Prostate gland (tissue), 2 donors: ENCODE measurements at places on chromosomes 13 and 19. TPM values are rescaled to one million over a fixed set of nuclear protein-coding genes. Genes with fewer than 3 reads are reported as not detected.

Gene HIPK4
- total RNA-seq = 2.6 TPM

DNA sequence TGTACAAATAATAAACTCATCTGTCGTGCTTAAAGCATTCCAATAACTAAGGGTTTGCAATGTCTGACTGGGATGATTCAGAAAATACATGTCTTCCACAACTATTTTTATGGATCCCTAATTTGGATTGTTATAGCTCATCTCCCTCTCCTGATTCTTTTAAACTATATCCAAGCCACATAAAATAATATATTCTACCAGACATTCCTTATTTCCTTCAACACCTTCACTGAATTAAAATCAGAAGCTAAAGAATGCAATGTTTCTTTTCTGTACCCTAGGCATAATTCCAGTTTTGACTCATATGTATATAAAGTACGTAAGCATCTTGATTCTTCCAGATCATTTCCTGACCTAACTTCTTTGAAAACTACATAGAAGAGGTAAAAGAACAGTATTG lies 420.4 kb downstream of the EFNB2 start:
- no peaks in the 10 kb centered on the region for H3K27me3 ChIP-seq
- H3K4me3 ChIP-seq = no peak overlapping the region
- no peak for DNase-seq
- no peak overlapping the region for H3K27ac ChIP-seq
- H3K4me1 ChIP-seq = no peaks in the 10 kb centered on the region

Gene SLC15A1
- 1.3 TPM for total RNA-seq

Gene PSG1
- total RNA-seq = not detected

- peak; percentile 50 for DNase-seq
- no peaks in the 10 kb centered on the region for H3K27me3 ChIP-seq
- H3K4me3 ChIP-seq = no peak overlapping the region
- peak overlapping the region; percentile 67 for H3K27ac ChIP-seq
- no peaks in the 10 kb centered on the region for H3K36me3 ChIP-seq
Measured at GRCh38 chr19:6061376-6062130, 48.7 kb downstream of the RFX2 start.

GRCh38 chr19:4694211-4694987 lies 24.3 kb upstream of the MYDGF start:
- H3K27me3 ChIP-seq = no peaks in the 10 kb centered on the region
- peak; percentile 53 for DNase-seq
- no peak overlapping the region for H3K4me3 ChIP-seq
- peaks cover 8% of the 10 kb centered on the region for H3K36me3 ChIP-seq
- H3K4me1 ChIP-seq = no peaks in the 10 kb centered on the region
- peak overlapping the region; percentile 64 for H3K27ac ChIP-seq

Gene TEKTIP1
- total RNA-seq = 0.41 TPM

- H3K27me3 ChIP-seq = no peaks in the 10 kb centered on the region
- DNase-seq = no peak
- H3K4me3 ChIP-seq = no peak overlapping the region
- no peaks in the 10 kb centered on the region for H3K36me3 ChIP-seq
- H3K4me1 ChIP-seq = no peaks in the 10 kb centered on the region
Measured at GRCh38 chr13:60887711-60888110, 490.7 kb downstream of the TDRD3 start.

Gene SIGLEC8
- 1.0 TPM for total RNA-seq

GRCh38 chr13:43472339-43472738 lies 314.4 kb downstream of the ENOX1 start:
- H3K4me3 ChIP-seq = no peak overlapping the region
- H3K27ac ChIP-seq = no peak overlapping the region
- no peaks in the 10 kb centered on the region for H3K4me1 ChIP-seq
- H3K36me3 ChIP-seq = no peaks in the 10 kb centered on the region
- no peaks in the 10 kb centered on the region for H3K27me3 ChIP-seq

DNA sequence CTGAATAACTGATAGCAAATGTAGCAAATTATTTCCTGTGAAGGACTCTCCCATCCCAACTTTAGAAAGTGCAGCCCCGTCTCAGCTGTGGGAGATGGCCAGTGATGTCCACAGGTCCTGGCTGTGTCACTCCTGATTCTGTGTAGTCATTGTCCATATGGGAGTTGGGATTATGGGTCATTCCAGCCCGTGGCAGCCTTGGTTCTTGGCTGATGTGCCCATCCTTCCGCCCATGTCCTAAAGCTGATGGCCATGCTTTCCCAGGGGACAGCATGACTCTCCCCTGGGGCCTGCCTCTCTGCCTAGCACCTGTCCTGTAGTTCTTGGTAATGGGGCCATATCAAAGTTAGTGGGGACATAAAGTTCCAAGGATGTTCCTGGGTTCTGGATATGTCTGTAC lies 43.9 kb upstream of the C1QTNF9 start:
- no peak for DNase-seq
- no peak overlapping the region for H3K27ac ChIP-seq
- H3K4me1 ChIP-seq = no peaks in the 10 kb centered on the region
- H3K4me3 ChIP-seq = no peak overlapping the region
- H3K36me3 ChIP-seq = no peaks in the 10 kb centered on the region
- no peaks in the 10 kb centered on the region for H3K27me3 ChIP-seq

GRCh38 chr13:93875547-93875946 lies 603.9 kb downstream of the DCT start:
- no peak for DNase-seq
- no peak overlapping the region for H3K27ac ChIP-seq
- no peaks in the 10 kb centered on the region for H3K4me1 ChIP-seq
- no peak overlapping the region for H3K4me3 ChIP-seq

Gene ZNF225
- total RNA-seq = 4.9 TPM

DNA sequence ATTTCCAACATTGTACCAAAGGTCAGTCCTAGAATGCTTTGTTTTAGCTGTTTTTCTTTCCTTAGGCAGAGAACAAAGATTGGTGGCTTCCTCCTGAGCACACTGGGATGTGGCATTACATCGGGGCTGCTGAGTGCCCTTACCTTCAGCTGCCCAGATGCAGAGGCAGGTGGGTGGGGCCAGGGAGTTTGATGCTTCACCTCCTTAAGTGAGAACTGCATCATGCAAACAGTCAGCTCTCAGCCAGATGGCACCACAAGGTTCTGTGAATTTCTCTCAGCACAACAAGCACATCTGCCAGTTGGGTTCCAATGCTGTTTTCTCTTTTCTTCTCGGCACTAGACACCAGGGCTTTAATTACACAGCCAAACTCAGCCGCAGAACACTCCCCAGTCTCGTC lies 87.4 kb upstream of the UBL3 start:
- no peak overlapping the region for H3K27ac ChIP-seq
- DNase-seq = no peak
- no peak overlapping the region for H3K4me3 ChIP-seq
- no peaks in the 10 kb centered on the region for H3K27me3 ChIP-seq
- no peaks in the 10 kb centered on the region for H3K36me3 ChIP-seq

Gene ZNF738
- 6.3 TPM for total RNA-seq

DNA sequence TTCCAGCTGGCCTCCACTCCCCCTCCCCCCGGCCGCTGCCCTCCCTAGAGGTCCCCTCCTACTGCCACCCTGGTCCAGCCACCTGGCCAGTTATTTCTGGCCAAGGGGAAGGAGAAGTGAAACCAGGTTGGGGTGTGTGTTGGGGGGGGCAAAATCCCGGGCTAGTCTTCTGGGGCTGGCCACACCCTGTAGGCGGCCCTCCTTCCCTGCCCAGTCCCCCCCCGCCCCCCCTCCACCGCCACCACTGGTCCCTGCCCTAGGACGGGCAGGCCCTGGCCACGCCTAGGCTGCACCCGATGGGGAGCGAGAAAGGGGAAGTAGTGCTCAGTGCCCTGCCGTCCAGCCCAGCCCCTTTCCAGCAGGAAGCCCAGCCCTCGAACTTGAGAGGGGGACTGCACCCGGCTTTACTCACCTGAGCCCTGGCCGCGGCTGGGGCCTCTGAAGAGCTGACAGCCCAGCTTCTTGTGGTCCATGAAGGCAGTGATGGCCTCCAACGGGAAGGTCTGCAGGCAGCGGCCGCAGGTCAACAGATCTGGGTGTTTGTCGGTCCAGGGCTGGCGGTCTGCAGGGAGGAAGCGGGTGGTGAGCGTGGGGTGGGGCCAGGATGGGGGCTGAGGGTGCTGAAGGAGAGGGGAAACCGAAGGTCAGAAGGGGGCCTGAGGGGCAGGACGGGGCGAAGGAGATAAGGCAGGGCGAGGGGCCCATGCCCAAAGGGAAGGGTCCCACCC lies 813 bp downstream of the ZNF296 start:
- no peaks in the 10 kb centered on the region for H3K27me3 ChIP-seq
- H3K27ac ChIP-seq = peak overlapping the region; percentile 41
- peaks cover 3% of the 10 kb centered on the region for H3K36me3 ChIP-seq
- H3K4me1 ChIP-seq = peaks cover 5% of the 10 kb centered on the region
- peak overlapping the region; percentile 34 for H3K4me3 ChIP-seq

Gene KDM4B
- 136 TPM for total RNA-seq

Gene TMEM143
- total RNA-seq = 14.9 TPM

- H3K4me1 ChIP-seq = no peaks in the 10 kb centered on the region
- H3K27ac ChIP-seq = peak overlapping the region; percentile 83
Measured at GRCh38 chr19:6766357-6767080, 716 bp downstream of the SH2D3A start.

- no peak overlapping the region for H3K4me3 ChIP-seq
- no peak for DNase-seq
- peaks cover 2% of the 10 kb centered on the region for H3K27me3 ChIP-seq
- no peaks in the 10 kb centered on the region for H3K36me3 ChIP-seq
Measured at GRCh38 chr13:26133286-26133685, 81.5 kb upstream of the SHISA2 start.

- no peaks in the 10 kb centered on the region for H3K4me1 ChIP-seq
- H3K4me3 ChIP-seq = no peak overlapping the region
- no peaks in the 10 kb centered on the region for H3K27me3 ChIP-seq
- DNase-seq = no peak
Measured at GRCh38 chr19:2624537-2625091, 77.9 kb downstream of the GNG7 start.

DNA sequence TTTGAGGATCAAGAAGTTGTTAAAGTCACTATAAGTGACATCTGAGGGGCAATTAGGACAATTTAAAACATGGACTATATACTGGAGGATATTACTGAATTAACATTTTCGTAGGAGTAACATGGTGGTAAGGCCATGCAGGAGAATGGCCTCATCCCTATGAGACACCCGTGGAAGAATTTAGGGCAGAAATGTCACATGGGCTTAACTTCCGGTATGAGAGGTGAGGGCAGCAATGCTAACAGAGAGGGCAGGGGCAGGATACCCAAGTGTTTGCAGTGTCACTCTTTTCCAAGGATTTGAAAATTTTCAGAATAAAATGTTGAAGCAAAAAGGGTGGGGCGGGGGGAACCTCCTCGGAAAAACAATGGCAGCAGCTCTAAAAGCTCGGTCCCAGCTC lies 23.6 kb downstream of the RANBP3 start:
- no peak for DNase-seq
- H3K4me3 ChIP-seq = no peak overlapping the region
- peak overlapping the region; percentile 6 for H3K27ac ChIP-seq
- no peaks in the 10 kb centered on the region for H3K27me3 ChIP-seq
- no peaks in the 10 kb centered on the region for H3K36me3 ChIP-seq

- peaks cover 6% of the 10 kb centered on the region for H3K36me3 ChIP-seq
- H3K27me3 ChIP-seq = no peaks in the 10 kb centered on the region
- no peak for DNase-seq
- H3K27ac ChIP-seq = no peak overlapping the region
- no peaks in the 10 kb centered on the region for H3K4me1 ChIP-seq
Measured at GRCh38 chr19:8253678-8254077, 44.5 kb downstream of the CERS4 start.

DNA sequence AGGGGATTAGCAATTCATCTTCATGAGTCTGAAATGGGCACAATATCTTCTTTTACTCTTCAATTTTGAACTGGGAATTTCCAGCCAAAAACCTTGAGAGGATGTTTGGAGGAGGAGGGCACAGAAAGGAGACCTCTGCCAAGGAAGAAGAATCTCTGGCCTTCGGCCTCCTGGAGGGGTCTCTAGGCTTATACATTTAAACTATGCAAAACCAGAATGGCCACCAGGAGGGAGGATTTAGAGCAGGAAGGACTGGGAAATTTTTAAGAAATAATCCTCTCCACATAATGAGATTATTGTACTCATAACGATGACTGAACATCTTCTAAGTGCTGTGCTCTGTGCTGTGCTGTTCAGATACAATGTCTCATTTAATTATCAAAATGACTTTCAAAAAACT lies 325.9 kb downstream of the NDFIP2 start:
- no peak overlapping the region for H3K4me3 ChIP-seq
- DNase-seq = no peak
- no peaks in the 10 kb centered on the region for H3K36me3 ChIP-seq
- no peak overlapping the region for H3K27ac ChIP-seq

GRCh38 chr13:33057019-33057780 lies 41.0 kb downstream of the KL start:
- H3K27ac ChIP-seq = peak overlapping the region; percentile 0
- H3K27me3 ChIP-seq = no peaks in the 10 kb centered on the region
- H3K36me3 ChIP-seq = no peaks in the 10 kb centered on the region
- DNase-seq = no peak

DNA sequence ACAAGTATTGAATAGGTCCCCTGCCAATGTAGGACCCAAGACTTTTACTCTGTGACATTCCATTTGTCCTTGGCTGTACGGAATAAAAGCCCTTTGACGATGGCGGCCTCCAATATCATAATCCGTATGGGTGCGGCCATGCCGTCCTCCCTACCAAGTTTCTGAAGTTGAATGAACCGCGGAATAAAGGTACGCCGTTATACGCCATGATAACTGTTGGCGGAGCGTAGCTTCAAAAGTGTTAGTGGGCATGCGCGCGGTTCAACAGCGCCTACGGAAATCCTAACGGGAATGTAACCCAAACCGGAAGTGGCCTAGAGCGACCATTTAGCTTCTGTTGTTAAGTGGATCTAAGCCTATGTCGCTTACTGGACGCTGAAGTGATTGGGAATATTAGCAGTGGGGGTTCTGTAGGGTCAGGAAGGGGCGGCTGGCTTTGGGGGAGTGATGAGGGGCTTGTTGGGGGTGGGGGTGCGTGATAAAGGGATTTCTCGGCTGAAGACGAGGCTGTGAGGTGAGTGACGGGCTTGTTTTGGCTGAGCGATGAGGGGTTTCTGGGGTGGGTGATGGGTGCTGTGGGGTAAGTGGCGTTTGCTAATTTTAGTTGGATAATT lies at the start of gene ZNF175:
ZNF175 (plus strand) TSS at position 322 of the 614 bp plus-strand sequence. CDS start 2,047 bp downstream, outside the sequence.
- no peaks in the 10 kb centered on the region for H3K36me3 ChIP-seq
- peak within 1 kb of the TSS; percentile 33 for H3K27ac ChIP-seq
- no peaks in the 10 kb centered on the region for H3K4me1 ChIP-seq
- H3K27me3 ChIP-seq = no peaks in the 10 kb centered on the region
- peak; percentile 94 for DNase-seq
